ENCODE measurements at places on chromosomes 13 and 19. TPM values are rescaled to one million over a fixed set of nuclear protein-coding genes. Genes with fewer than 3 reads are reported as not detected.

Gene MLLT1
- 3.8 TPM for total RNA-seq

Gene UBL3
- total RNA-seq, result 11.2 TPM

Gene FUT3
- not detected for total RNA-seq

Gene TLE6
- 1.7 TPM for total RNA-seq

Gene OVOL3
- total RNA-seq, result not detected

Gene AMH
- 0.92 TPM for total RNA-seq

Gene DHDH
- 0.12 TPM for total RNA-seq

Gene CRB3
- not detected for total RNA-seq

Gene ZNF416
- 6.1 TPM for total RNA-seq

Gene SNAPC2
- total RNA-seq, result 18.9 TPM

Gene ERF
- total RNA-seq, result 19.8 TPM

Gene SIGLEC11
- total RNA-seq, result not detected

Gene MISP3
- 0.26 TPM for total RNA-seq

Gene SERPINE3
- total RNA-seq, result not detected

Gene PROZ
- total RNA-seq, result not detected

Gene ADM5
- total RNA-seq, result 0.40 TPM

Gene TPT1
- 3,657 TPM for total RNA-seq

Gene ZNF154
- 7.1 TPM for total RNA-seq

Gene PSG11
- not detected for total RNA-seq

Gene LGALS4
- total RNA-seq, result not detected

Gene C19orf33
- total RNA-seq, result not detected

Gene ZNF544
- total RNA-seq, result 34.4 TPM

Gene ERICH6B
- not detected for total RNA-seq

Gene MBD3L2
- not detected for total RNA-seq

Gene LPAR6
- 28.2 TPM for total RNA-seq

Gene FXYD3
- not detected for total RNA-seq

Gene MRPL54
- total RNA-seq, result 52.3 TPM
